ENCODE measurements at places on chromosomes 1 and 21.

- DNase-seq: no peak
Observed at GRCh38 chr1:1365875-1366698, 7.7 kb upstream of the MXRA8 start.

DNA sequence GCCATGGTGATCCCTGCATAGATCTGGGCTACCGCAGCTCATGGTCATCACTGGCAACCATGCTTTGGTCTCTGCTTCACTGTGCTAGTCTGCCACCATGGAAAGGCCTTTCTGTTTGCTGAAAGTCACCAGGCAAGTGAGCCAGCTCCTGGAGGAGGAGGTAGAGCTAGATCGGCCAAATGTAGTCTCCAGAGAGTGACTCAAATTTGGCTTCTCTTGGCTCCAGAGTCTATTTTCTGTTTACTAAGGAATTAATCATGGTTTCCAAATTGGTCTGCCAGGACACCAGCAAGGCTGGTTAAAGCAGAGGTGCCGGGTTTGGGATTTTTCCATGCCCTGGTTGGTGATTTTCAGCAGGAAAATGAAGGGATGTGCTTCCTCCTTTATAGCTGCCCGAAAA is 52.7 kb upstream of the IVNS1ABP start:
- DNase-seq: no peak

GRCh38 chr1:118243269-118243668 is 58.2 kb upstream of the SPAG17 start:
- no peak for DNase-seq

- no peak for DNase-seq
Observed at GRCh38 chr1:247322442-247322841, 9.2 kb downstream of the ZNF496 start.

DNA sequence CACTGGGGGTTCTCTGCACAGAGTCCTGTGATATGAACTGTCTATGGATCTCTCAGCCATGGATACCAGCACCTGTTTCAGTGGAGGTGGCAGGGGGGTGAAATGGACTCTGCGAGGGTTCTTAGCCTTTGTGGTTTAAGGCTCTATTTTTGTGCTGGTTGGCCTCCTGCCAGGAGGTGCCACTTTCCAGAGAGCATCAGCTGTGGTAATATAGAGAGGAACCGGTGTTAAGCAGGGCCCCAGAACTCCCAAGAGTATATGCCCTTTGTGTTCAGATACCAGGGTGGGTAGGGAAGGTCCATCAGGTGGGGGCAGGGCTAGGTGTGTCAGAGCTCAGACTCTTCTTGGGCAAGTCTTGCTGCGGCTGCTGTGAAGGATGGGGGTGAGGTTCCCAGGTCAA is 330.0 kb upstream of the PLD5 start:
- DNase-seq: no peak

DNA sequence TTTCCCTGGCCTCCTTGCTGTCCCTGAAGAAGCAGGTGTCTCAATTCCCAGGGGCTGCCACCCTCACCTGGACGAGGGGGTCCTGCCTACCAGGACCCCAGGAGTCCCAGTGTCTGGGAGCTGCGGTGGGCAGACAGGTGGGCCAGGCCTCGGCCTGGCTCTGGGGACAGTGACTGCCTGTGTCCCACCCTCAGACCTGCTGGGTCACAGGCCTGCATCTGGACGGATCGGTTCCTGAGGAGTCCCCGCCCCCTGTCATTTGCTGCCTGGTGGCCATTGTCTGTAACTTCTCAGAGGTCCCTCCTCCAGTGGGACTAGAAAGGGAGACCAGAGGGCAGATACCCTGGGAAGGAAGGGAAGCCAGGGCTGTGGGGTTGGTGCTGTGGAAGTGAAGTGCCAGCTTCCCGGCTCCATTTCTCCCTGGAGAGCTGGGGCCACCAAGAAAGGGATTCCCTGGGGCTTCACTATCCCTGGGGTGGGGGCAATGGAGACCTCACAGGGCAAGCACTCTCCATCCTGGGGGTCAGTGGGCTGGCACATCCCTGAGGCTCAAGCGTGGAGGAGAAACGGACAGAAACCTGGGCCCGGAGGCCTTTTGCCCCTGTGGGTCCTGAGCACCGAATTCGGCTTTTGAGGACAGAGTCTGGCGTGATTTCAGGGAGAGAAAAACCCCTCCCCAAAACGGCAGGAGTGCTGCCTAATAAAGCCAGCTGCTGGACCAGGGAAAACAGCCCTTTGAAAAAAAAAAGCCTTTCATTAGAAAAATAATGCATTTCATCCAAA is 157.3 kb downstream of the PEX14 start:
- no peak for DNase-seq

GRCh38 chr1:15755646-15756040 is 3.0 kb upstream of the FBLIM1 start:
- DNase-seq: no peak
